ENCODE measurements at places on chromosomes 1 and 21. TPM values are rescaled to one million over a fixed set of nuclear protein-coding genes. Genes with fewer than 3 reads are reported as not detected.

- DNase-seq: no peak
Measured at GRCh38 chr21:28923439-28923975, 69.2 kb downstream of the LTN1 start.

- no peak for DNase-seq
Measured at GRCh38 chr1:7407544-7407895, 363.6 kb upstream of the VAMP3 start.

DNA sequence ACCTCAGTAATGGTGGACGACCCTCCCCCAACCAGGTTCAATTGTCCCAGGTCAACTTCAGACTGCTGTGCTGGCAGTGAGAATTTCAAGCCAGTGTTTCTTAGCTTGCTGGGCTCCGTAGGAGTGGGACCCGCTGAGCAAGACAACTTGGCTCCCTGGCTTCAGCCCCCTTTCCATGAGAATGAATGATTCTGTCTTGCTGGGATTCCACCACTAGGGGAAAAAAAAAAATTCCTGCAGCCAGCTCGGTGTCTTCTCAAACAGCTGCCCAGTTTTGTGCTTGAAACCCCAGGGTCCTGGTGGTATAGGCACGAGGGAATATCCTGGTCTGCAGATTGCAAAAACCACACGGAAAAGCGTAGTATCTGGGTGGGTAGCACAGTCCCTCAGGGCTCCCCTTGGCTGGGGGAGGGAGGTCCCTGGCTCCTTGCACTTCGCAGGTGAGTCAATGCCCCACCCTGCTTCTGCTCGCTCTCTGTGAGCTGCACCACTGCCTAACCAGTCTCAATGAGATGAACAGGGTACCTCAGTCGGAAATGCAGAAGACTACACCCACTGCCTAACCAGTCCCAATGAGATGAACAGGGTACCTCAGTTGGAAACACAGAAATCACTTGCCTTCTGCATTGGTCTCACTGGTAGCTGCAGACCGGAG lies 41.5 kb downstream of the GBP6 start:
- no peak for DNase-seq

- no peak for DNase-seq
Measured at GRCh38 chr1:12184008-12184681, 17.4 kb downstream of the TNFRSF1B start.

GRCh38 chr1:162756523-162756922 lies 34.0 kb upstream of the HSD17B7 start:
- peak; percentile 64 for DNase-seq

- peak; percentile 48 for DNase-seq
Measured at GRCh38 chr1:154767315-154768240, 102.5 kb downstream of the KCNN3 start.

DNA sequence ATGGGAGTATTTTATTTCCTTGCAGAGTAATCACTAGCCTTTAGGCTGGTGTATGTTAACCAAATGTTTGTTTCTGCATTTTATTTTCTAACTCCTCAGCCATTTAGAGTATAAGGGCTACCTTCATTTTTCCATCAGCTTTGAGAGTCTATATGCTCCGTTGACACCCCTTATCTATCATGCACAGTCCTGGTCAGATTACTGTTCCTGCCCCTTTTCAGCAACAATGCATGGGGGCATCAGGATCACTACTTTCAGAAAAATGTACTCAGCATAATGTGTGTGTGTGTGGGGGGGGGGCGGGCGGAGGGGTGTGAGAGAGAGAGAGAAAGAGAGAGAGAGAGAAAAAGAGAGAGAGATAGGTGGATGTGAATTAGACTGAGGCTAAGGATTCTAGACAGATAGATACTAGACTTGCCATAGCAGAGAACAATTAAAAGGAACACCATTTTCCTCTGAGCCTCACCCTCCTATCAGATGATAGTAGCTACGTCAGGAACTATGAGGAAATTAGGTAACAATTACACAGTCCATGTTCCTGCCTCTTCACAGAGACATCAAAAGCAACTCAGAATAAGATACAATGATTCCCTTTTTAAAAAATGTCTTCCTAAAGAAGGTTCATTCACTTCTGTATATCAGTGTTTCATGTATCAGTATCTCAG lies 40.8 kb downstream of the FCER1A start:
- no peak for DNase-seq

DNA sequence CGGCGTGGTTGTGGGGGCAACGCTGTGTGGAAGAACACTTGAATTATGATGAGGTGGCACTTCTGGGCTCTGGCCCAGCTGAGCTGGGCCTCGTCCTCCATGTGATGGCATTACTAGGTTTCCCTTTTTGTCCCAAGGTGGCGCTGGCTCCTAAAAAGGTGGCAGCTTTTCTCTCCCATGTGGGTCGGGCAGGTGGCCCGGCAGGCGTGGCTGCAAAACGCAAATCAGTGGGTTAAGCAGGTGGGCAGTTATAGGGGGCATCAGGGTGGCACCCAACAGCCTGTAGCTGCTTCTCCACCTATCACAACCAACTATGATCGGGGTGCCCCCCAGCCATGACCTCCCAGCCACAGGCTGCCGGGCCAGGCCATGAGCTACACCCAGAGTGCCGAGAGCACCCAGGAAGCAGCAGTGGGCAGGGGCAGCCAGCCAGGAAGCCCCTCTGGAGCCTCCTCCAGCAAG lies 59.6 kb downstream of the KCNAB2 start:
- DNase-seq: no peak

DNA sequence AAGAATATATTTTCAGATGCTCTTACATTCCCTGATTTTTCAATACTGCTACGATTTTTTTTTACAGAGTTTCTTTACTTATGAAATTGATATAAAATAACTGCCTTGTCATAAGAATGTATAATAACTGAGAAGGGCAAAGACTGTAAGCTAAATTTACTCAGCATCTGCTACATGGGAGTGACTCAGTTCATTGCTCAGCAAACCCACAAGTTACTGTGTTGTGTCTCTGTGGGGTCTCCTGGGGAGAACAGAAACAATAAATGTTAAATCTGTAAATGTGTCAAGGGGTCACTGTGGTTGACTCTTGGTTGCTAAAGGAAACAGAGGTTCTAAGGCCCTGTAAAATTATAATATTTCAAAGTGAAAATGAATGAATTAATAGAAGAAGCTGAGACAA lies 210.3 kb upstream of the CACYBP start:
- DNase-seq: peak; percentile 74

DNA sequence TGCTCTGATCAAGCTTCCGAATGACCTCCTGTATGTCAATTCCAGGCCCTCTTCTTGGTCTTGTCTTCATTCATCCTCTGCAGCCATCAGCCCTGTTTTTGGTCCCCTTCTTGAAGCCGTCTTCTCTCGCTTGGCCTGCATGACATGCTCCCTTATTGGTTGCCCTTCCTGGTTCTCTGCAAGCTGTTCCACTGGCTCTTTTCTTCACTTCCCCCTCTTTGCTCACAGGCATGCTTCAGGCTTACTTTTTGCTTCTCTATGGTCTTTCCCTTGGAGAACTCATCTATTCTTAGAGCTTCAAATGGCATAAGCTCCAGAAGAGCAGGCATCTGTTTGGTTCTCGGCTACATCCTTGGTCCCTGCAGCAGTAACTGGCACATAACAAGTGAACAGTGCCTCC lies 38.8 kb downstream of the PDPN start:
- DNase-seq: no peak

DNA sequence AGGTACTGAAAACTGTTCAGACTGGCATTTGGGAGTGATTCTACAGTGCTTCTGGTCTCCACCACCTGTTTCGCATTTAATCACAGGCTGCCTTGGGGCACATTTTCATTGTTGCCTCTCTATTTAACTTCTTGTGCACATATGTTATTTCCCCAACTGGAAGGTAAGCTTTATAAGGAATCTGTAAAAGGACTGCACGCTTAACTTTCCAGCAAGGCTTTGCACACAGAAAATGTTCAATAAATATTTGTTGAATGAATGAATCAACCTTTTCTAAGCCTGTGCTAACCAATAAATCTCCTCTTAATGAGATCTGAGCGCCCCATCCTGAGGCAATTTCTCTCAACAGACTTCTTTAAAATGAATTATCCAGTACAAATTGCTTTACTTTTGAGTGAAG lies 84.3 kb upstream of the ARHGAP29 start:
- no peak for DNase-seq

DNA sequence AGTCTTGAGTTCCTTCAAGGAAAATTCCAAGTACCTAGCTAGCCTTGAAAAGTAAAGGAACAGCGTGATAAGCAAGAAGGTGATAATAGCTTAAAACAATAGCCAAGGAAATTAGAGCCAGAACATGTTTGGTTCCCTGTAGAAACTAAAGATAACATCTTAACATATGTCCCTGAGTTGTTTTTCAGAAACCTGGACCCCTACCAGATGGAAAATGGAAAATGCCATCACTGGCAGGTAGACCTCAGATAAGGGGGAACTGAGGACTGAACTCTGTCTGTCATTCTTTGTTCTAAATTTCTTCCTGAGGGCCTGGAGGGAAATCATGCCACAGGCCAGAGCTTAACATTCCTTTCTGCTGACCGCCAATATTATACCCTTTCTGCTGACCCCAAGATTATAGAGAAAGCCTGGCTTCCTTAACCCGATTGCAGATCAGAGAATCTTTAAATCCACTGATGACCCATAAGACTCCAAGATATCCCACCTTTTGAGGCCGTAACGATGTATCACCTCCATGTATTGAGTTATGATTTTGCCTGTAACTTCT lies 23.4 kb downstream of the CNIH3 start:
- no peak for DNase-seq

GRCh38 chr1:43835082-43836021 lies 98.2 kb upstream of the ARTN start:
- peak; percentile 98 for DNase-seq

DNA sequence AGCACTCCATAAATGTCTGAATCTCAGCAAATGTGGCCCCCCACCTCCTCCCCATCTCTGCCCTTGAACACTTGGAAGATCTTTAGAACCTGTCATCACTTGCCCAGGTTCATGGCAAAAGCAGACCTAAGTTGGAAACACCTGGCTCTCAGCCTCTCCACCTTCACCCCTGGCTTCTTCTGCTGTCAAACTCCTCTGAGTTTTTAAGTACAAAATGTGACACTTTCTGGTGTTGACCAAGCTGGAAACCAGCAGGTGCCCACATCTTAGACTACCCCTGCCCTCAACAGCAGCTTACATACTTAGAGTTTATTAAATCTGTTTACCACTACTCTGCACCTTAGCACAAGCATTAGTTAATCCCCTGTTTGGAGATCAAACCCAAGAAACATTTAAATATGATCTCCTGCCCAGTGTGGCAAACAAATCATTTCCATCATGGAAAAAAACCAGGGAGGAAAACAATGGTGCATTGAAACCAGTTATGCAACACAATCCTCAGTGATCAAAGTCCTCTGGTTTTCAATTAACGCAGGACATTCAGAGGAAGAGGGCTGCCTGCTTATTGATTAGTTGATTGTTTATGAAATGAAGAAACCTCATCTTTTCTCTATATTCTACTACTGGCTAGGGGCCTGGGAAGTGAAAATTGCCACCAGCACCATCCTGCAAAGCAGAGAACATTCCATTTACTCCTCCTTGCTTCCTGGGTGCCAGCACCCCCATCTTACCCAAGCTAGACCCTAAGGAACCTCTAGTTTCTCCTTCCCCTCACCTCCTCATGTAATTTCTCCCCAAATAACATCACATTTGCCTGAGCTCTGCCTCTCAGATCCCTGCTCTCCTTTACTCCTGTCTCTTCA lies 139.4 kb upstream of the RAB4A start:
- DNase-seq: no peak

GRCh38 chr1:204929487-204930154 lies 59.0 kb downstream of the NFASC start:
- DNase-seq: no peak

- no peak for DNase-seq
Measured at GRCh38 chr1:184215274-184215925, 163.9 kb downstream of the TSEN15 start.

- DNase-seq: no peak
Measured at GRCh38 chr1:162009501-162010174, 14.0 kb downstream of the OLFML2B start.

DNA sequence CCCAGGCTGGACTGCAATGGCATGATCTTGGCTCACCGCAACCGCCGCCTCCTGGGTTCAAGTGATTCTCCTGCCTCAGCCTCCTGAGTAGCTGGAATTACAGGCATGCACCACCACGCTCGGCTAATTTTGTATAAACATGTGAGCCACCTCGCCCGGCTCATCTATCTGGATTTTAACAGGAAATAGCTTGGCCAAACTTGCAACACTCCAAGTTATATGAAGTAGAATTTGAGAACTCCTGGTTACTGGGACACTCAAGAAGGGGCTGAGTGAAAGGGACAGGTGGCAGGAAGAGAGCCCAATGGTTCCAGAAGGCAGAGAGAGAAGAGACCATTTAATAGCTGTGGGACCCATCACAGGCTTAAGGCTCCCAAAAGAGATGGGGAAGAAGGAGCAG lies 2.9 kb upstream of the GPX7 start:
- DNase-seq: no peak

Gene NCSTN
- total RNA-seq: 103 TPM

Gene RNU1-1
- 255 TPM for total RNA-seq

Gene CD1D
- total RNA-seq: 4.4 TPM

Gene PCNX2
- 7.2 TPM for total RNA-seq

Gene CYP4B1
- not detected for total RNA-seq

Gene EFHD2
- 55.7 TPM for total RNA-seq

Gene CLDN14
- total RNA-seq: not detected

Gene MEX3A
- total RNA-seq: 11.2 TPM

Gene SLAMF7
- 0.29 TPM for total RNA-seq

Gene TFF1
- not detected for total RNA-seq

Gene LDLRAD1
- not detected for total RNA-seq
